Suprapubic skin (tissue), 4 donors: ENCODE measurements at places on chromosomes 7 and 10.
A peak's percentile ranks its signal among the peaks of the same experiment; 100 is the strongest.

- no peak for DNase-seq
These were observed 64.8 kb upstream of the DNAJB6 start for GRCh38 chr7:157271991-157272324.

DNA sequence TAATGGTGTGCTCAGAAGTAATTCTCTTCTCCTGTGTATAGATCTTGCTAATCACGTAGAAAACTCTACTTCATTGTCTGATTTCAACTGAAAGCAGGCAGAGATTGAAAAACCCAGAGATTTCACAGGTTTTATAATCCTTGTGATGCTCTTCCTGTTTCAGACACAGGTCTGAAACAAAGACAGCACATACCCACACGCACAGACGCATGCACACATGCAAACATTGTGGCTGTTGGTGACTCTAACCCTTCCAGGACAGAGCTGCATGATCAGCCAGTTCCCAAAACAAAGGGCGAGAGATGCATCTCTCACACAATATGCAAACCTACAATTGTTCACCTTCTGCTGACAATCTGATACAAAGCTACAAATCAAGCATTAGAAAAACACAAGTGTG is 11.1 kb upstream of the TFEC start:
- DNase-seq: no peak

- no peak for DNase-seq
These were observed 40.1 kb downstream of the AKR1E2 start for GRCh38 chr10:4865945-4866661.

GRCh38 chr7:54596747-54597146 is 54.6 kb downstream of the VSTM2A start:
- no peak for DNase-seq

- DNase-seq: no peak
These were observed 100.1 kb upstream of the TMEM72 start for GRCh38 chr10:44811072-44811471.

- DNase-seq: no peak
These were observed 263.0 kb upstream of the ZWINT start for GRCh38 chr10:56624082-56624481.

DNA sequence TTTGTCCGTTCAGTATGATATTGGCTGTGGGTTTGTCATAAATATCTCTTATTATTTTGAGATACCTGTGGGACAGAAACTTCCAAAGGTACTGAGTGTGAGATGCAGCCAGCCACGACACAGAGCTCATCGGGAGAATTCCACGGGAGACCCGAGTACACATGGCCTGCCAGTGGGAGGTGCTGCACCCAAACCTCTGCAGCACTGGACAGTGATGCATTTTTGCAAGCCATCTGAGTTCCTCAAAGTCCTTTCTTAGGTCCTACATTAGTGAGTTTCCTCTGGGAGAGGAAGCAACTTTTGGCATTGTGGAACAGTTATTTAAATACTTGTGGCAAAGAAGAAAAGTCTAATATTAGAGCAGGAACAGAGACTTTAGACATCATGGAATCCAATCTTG is 77.5 kb downstream of the ARID5B start:
- no peak for DNase-seq

- DNase-seq: no peak
These were observed 64.1 kb upstream of the MSRB2 start for GRCh38 chr10:23031318-23031717.

DNA sequence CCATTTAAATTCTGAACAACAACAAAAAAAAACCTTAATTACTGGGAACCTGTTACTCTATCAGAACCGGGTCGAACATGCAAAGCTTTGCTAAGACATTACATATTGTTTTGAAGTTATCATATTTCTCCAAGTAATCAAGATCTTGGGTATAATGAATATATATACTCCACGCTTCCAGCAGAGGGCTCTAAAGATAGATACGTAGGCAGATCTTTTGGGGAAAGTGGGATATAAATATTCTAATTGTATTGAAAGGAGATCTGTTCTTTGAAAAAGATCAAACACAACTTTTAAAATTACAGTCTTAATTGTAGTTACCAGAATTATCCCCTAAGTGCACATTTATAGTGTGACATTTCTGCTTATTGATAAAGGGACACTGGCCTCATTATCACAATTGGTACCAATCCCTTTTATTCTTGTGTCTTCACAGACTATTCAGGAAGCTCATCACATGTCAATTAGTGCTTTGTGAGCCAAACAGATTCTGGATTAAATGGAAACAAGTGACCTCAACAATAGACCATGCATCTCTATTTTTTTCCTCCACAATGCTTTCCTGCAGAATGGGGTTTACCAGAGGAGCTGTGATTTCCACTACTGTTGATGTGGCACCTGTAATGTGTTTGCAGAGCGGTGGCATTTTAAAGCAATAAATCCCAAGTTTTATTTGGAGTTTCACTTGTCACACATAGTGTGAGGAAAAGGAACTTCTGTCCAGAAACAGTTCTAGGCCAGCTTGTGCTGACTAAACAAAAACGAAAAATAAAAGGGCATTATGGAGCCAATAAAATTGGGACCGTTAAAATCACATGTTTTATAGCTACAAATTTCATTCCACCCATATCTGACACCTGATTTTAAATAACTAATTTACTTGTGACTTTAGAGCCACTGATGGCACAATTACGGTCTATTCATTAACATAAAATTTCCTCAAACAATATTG is 122.4 kb downstream of the CTTNBP2 start:
- DNase-seq: no peak

- DNase-seq: no peak
These were observed 128.8 kb upstream of the LYZL2 start for GRCh38 chr10:30758338-30758737.

GRCh38 chr7:44486001-44486400 is 4.5 kb downstream of the NUDCD3 start:
- DNase-seq: no peak

GRCh38 chr7:155763691-155764437 is 48.4 kb downstream of the SHH start:
- no peak for DNase-seq

DNA sequence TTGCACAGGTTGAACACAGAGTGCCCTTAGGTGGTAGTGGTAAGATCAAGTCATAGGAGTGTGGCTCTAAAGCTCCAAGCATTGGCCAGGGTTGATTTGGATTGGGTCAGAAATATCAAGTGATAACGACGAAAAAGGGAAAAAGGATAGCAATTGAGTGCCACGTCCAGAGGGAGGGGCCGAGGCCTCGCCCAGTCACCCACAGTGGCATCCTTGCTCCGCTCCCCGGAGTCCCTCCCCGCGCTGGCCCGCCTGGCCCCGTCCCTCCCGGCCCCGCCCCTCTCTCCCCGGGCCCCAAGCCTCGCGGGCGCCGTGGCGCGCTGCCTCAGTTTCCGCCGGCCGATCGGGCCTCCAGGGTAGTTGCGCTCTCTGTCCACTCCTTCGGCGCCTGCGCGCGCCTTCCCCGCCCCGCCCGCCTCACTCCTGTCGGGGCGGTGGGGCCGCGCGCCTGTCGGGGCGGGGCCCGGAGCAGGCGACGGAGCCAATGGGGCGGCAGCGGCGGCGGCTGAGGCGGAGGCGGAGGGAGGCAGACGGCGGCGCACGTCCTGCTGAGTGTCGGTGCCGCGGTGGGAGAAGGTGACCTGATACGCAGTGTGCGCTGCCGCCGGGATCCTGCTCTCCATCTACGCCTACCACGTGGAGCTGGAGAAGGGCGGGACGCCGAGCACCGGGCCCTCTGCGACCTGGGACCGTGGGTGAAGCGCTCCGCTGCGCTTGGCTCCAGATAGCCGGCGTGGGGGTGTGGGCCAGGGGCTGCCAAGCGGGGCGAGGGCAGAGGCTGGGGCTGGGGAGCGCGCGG is 209.1 kb upstream of the ZNF722 start:
- peak; percentile 76 for DNase-seq

DNA sequence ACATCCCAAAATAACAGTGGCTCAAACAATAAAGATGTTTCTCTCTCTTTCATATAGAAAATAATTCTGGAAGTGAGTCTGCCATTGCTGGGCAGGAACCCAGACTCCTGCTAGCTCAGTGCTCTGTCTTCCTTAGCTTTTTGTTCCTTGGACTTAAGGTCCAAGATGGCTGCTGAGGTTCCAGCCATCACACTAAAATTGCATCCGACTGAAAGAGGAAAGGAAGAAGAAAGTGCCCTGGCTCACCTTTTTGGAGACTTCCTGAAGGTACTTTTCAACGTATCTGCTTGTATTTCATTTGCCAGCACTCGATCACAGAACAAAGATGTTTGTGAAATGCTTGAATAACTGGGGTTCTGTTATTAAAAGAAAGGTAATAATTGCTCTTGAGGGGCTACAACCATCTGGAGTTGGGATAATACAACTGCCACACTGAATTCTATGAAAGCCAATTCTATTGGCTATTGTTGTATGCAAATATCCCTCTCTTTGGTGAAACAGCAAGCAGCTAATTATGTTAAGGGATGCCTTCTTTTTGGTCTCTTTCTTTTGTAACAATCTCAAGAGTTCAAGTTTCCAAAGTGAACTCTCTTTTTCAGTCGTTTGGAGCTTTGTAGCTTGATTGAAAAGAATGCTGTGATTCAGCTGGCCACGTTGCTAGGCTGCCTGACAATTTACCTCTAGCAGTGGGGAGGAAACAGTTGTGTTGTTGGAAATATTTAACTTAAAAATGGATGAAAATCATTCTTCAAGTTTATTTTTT is 83.9 kb downstream of the BAMBI start:
- DNase-seq: no peak

DNA sequence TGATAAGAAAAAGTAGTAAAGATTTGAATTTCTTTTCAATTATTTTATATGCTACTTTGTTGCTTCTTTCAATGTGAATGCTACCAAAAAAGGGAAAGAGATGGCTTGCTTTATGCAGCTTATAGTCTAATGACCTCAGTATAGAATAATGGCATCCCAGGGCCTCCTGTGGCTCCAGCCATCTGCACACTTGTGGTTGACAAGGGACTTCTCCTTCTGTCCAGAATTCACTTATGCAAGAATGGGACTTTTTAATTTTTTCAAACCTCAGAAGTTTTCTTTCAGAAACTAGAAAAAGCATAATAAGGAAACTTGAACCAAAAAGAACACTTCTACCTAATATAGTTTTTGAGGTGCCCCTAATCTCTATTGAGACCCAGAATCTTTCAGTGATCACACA is 310.9 kb downstream of the CTNNA3 start:
- no peak for DNase-seq

GRCh38 chr7:45067582-45067981 is 21.2 kb downstream of the NACAD start:
- no peak for DNase-seq

- peak; percentile 92 for DNase-seq
These were observed 2.1 kb downstream of the VIM start for GRCh38 chr10:17229967-17230682.

DNA sequence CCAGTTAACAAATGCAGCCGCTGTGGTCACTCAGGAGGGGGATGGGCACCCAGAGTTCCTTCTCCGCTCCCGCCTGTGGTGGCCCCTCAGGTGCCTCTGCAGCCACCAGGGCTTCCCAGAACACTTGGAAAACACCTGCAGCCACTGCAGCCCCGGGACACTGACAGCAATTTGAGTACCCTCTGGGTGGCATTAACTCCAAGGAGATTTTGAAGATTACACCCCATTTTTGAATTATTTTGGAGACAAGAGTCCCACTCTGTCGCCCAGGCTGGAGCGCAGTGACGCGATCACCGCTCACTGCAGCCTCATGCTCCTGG is 32.2 kb downstream of the IL15RA start:
- DNase-seq: no peak

- DNase-seq: no peak
These were observed 16.2 kb upstream of the DNAJB6 start for GRCh38 chr7:157320608-157320980.

DNA sequence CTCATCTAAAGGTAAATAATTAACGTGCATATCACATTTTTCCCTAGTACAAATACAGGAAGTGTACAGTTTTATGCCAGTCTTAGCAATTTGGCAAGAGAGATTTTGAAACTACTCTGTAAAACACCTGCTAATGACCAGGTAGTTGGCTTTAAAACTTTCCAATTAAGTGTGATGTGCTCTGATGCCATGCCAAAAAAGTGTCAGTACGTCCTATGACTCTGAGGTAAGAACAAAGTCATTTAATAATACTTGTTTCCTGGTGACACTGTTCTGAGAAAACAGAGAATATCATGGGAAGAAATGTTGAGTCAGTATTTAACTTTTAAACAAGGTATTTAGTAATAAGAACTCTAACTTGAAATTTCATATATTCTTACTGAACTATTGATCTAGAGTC is 9.6 kb downstream of the PDZD8 start:
- no peak for DNase-seq

DNA sequence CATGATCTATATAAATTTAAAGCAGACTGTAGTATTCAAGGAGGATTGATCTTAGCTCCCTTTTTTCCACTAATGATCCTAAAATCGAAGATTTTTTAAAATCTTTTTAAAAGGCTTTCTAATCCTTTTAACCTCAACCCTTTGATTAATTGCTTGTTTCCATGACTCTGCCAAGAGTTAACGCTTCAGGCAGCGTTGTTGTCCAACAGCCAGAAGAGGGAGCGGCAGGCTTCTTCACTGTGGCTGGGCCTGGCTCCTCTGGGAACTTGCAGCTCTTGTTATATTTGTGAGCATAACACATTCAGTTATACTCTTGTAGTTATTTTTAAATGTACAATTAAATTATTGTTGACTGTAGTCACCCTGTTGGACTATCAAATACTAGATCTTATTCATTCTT is 26.3 kb downstream of the CRCP start:
- peak; percentile 86 for DNase-seq

- DNase-seq: no peak
These were observed 66.9 kb downstream of the TFPI2 start for GRCh38 chr7:93823621-93824020.

GRCh38 chr7:111145472-111145871 is 54.5 kb downstream of the LRRN3 start:
- DNase-seq: no peak

- no peak for DNase-seq
These were observed 79.2 kb downstream of the GNAI1 start for GRCh38 chr7:80213814-80214213.

- no peak for DNase-seq
These were observed 80.0 kb upstream of the NPVF start for GRCh38 chr7:25308246-25308645.

DNA sequence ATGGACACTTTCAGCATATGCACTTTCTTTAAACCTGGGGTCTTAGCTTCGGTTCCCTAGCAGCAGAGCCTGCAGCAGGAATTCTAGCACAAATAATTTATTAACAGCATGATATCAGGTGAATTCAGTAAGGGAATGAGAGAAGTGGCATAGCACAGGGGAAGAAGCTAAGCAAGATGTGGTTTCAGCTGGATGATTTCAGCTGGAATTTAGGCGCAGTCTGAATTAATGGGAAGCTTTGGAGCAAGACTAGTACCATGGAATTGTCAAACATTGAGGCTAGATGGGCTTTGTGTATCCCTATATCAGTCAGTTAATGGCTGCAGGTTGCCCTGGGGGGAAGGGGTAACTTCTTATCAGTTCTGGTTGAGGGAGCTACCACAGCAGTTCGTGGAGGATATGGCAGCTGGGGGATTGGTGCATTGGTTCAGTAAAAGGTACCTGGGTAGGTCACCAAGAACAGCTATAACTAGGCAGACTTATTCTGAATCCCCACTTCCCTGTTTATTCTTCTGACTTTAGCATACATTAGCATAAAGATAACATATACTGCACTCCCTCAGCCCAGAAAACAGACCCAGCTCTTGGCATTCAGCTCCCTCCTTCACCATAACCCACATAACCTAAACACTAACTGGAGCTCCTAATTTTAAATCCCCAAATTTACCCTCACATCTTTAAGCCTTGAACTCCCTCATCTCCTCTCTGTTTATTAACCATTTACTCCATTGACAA is 46.8 kb upstream of the NAMPT start:
- DNase-seq: no peak
